Progenitor cell of endocrine pancreas (in vitro differentiated cells): ENCODE measurements at places on chromosomes 7 and 10. TPM values are rescaled to one million over a fixed set of nuclear protein-coding genes. Genes with fewer than 3 reads are reported as not detected.

GRCh38 chr7:83921941-83922607 lies 272.5 kb downstream of the SEMA3A start:
- DNase-seq: no peak

The LRMDA gene
- 6.5 and 9.7 TPM in 2 replicates for total RNA-seq

DNA sequence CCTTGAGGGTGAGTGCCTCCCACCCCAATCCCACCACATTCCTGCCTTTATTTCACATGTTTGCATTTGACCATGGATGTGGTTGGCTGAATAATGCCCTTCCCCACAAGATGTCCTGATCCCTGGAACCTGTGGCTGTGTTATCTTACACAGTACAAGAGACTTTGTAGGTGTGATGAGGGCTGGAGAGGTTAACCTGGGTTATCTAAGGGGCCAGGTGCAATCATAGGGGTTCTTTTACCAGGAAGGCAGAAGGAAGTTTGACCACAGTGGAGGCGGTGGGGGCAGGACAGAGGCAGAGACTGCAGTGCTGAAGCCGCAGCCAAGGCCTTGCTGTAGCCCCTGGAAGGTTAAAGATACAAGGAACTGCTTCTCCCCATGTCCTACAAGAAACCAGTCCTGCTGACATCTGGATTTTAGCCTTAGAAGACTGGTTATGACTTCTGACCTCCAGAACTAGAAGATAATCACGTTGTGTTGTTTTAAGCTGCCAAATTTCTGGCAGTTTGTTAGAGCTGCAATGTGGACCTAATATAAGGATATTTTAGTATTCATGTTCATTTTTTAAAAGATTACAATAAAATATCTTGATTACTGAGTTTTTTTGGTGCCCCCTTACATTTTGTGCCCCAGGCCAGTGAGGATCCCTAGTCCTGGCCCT lies 136.6 kb downstream of the ARHGAP22 start:
- no peak for DNase-seq

The XRCC2 gene
- 12.2 and 13.8 TPM in 2 replicates for total RNA-seq

The GPER1 gene
- 0.50 and 0.64 TPM in 2 replicates for total RNA-seq

DNA sequence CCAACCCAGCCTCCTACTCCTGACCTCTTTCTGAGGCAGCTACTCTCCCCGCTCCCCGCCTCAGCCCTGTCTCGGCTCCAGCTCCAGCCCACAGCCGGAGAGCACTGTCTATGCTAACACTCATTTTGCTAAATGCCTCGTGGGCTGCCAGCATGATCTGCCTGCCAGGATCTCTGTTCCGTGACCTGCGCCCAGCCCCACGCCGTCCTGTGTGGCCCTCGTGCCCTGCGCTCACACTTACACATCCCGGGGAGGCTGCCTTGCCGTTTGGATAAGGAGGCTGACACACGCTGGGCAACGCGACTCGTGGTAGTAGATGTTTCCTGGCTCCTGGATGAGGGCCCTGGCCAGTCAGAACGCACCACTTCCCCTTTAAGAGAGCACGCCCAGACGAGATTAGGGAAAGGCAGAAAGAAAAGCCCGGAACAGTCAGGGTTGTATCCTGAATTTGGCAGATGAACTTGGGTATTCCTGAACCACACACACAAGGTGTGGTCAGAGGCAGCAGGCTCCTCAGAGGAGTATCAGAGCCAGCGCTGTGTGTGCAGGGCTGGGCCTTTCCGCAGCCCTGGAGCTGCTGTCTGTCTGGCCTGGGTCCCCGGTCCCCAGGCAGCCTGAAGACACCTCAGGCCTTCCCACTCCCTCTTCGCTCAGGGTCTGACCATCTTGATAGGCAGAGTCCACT lies 97.7 kb upstream of the EFCAB10 start:
- DNase-seq: no peak

The PLAC9 gene
- total RNA-seq: 0.79 and 1.6 TPM in 2 replicates
